ENCODE measurements at places on chromosomes 7 and 10. TPM values are rescaled to one million over a fixed set of nuclear protein-coding genes. Genes with fewer than 3 reads are reported as not detected.

RELN gene
- 1,060 TPM for total RNA-seq

GPNMB gene
- total RNA-seq, result 0.09 TPM

CCDC3 gene
- total RNA-seq, result under 0.01 TPM

GCK gene
- total RNA-seq, result 0.22 TPM

SFRP4 gene
- under 0.01 TPM for total RNA-seq

HTR5A gene
- total RNA-seq, result not detected

ANKRD30A gene
- total RNA-seq, result not detected

INTS1 gene
- total RNA-seq, result 23.2 TPM

TRPV6 gene
- not detected for total RNA-seq

ITPRID1 gene
- total RNA-seq, result not detected

SPDYE1 gene
- not detected for total RNA-seq

CLDN4 gene
- total RNA-seq, result under 0.01 TPM

PRSS2 gene
- not detected for total RNA-seq

PLPP4 gene
- total RNA-seq, result not detected

ACSL5 gene
- total RNA-seq, result 59.6 TPM

GIMAP4 gene
- 389 TPM for total RNA-seq

AKR1C2 gene
- total RNA-seq, result 146 TPM

PIP gene
- total RNA-seq, result not detected

ACHE gene
- 5.1 TPM for total RNA-seq

TDRD1 gene
- total RNA-seq, result not detected

C10orf67 gene
- total RNA-seq, result under 0.01 TPM

OR6B1 gene
- not detected for total RNA-seq

LOXL4 gene
- total RNA-seq, result 0.17 TPM

TNS3 gene
- total RNA-seq, result 4.0 TPM

ECHDC3 gene
- total RNA-seq, result 21.7 TPM

METTL2B gene
- 25.9 TPM for total RNA-seq

SPDYE8 gene
- not detected for total RNA-seq

NYAP1 gene
- total RNA-seq, result 1.6 TPM

RP9 gene
- total RNA-seq, result 8.3 TPM

NAT16 gene
- total RNA-seq, result not detected

RNF32 gene
- 0.17 TPM for total RNA-seq

IDI2 gene
- not detected for total RNA-seq

KCNIP2 gene
- total RNA-seq, result 0.09 TPM

ATG9B gene
- total RNA-seq, result under 0.01 TPM

GPER1 gene
- total RNA-seq, result 0.86 TPM

MAPK8 gene
- total RNA-seq, result 54.4 TPM
